Posterior vena cava (tissue), 2 donors: ENCODE measurements at places on chromosomes 4 and X. TPM values are rescaled to one million over a fixed set of nuclear protein-coding genes. Genes with fewer than 3 reads are reported as not detected.

- no peak for DNase-seq
Observed at GRCh38 chr4:151804821-151805220, 44.0 kb upstream of the GATB start.

GRCh38 chrX:19772822-19773628 lies 114.4 kb downstream of the SH3KBP1 start:
- no peak for DNase-seq

DNA sequence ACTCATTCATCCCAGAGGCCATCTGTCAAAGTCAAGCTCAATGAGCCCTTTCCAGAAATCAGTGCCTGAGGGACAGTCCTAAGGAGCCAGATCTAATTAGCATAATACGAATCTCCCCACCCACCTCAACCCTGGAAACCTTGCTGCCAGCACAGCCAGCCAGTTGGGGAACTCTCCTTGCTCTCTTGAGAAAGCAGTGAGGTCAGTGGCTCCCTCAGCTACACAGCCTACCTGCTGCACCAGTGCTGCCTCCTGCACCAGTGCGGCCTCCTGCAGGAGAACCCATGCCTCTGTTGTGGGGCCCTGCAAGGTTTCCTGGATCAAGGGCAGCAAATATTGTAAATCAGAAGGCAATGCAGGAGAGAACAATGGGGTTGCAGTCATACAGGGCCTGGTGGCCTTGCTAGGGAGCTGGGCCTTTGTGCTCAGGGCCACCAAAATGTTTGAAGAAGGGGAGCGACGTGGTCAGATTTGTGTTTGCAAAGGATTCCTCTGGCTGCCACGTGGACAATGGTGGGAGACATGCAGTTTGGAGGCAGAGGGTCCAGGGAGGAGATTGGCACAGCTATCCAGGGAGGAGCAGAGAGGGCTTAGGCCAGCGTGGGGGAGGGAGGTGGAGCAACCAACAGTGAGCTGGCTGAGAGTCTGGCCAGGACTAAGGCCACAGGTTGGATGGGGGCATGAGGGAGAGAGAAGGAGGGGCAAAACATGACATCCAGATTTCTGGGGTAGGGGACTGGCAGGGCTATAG lies 124.3 kb upstream of the MAMLD1 start:
- DNase-seq: no peak

GRCh38 chr4:2598511-2599303 lies 62.3 kb downstream of the FAM193A start:
- no peak for DNase-seq

DNA sequence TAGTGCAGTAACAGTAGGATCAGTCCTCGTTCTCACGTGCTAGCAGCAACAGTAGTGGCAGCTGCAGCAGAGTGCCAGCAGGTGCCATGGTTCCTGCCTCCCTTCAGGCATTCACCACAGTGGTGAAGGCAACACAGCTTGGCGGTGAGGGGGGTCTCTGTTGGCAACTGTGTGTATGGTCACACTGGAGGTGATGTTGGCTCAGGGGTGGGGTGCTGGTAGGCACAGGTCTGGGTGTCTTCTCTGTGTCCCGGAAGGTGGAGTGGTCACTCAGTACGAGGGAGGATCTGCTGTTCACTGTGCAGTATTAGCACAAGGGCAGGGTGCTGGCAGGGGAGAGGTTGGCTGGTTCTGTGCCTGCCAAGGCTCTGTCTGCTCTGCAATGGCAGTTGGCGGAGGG lies 671.8 kb downstream of the CCSER1 start:
- peak; percentile 64 for DNase-seq

- no peak for DNase-seq
Observed at GRCh38 chr4:123168812-123169211, 227.8 kb upstream of the SPRY1 start.

The DUSP9 gene
- not detected for total RNA-seq

The ARHGAP36 gene
- not detected for total RNA-seq

The CORIN gene
- total RNA-seq: 0.32 TPM

DNA sequence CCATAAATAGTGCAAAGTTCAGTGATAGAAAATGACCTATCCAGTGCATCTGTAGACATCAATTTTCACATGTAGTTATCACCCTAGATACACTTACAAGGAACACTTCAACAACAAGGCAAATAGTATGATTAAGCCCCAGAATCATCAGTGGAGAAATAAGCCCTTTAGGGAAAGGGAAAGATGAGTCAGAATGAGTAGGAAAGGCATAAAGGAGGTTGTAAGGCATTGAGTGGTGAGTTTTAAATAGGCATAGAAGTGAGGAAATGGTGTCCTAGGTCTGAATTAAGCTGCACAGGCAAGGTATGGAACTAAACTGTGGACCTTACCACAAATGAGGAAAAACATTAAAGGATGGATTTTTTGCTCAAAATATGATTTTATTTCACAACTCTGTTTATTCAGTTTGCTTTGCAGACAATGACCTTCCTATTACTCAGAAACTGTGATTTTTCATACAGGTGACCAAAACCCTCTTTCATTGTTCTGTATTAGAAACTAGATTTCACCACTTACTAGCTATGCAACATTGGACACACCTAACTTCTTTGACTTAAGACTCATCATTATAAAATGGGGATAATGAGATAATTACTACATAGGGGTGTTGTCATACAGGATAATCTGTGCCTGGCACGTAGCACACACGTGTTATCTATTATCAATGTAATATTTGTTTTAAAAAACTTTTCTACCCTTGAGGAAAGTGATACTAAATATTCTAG lies 57.0 kb upstream of the MAP9 start:
- no peak for DNase-seq

GRCh38 chr4:22625311-22625710 lies 67.4 kb upstream of the GBA3 start:
- no peak for DNase-seq

DNA sequence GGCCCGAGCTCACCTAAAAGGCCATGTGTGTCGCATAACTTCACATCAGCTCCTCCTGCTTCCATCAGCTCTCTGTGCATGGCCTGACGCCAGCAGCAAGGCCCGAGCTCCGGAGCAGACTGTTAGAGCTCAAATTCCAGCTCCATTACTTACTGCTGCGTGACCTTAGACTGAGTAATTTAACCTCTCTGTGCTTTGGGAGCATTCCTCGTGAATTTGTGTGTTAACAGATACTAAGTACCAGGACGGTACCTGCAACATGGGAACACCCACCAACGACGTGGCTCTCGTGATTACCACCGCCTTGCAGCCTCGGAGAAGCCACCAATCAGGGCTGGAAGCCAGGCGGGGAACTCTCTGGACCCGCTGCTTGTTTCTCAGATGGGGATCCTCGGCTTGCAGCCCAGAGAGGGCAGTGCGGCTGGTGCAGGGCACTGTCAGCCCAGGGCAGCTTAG lies 12.9 kb downstream of the LETM1 start:
- DNase-seq: no peak

The TLR10 gene
- not detected for total RNA-seq

DNA sequence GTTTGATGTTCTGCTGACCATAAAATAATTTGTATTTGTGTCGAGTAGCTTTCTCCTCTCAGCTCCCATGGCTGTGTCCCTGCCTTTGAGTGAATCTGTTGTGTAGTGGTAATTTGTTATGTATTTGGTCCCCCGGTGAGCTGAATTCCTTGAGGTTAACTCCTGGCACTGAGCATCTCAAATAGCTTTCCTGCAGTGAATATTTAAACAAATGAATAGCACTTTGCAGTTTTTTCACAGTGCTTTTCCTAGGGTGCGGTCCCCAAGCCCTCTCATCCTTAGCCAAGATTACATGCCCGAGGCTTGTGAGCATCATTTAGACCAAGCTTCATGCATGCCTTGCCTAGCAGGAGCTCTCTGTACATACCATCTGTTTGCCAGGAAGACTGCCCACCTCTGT lies 74.2 kb downstream of the CLDN34 start:
- DNase-seq: no peak

DNA sequence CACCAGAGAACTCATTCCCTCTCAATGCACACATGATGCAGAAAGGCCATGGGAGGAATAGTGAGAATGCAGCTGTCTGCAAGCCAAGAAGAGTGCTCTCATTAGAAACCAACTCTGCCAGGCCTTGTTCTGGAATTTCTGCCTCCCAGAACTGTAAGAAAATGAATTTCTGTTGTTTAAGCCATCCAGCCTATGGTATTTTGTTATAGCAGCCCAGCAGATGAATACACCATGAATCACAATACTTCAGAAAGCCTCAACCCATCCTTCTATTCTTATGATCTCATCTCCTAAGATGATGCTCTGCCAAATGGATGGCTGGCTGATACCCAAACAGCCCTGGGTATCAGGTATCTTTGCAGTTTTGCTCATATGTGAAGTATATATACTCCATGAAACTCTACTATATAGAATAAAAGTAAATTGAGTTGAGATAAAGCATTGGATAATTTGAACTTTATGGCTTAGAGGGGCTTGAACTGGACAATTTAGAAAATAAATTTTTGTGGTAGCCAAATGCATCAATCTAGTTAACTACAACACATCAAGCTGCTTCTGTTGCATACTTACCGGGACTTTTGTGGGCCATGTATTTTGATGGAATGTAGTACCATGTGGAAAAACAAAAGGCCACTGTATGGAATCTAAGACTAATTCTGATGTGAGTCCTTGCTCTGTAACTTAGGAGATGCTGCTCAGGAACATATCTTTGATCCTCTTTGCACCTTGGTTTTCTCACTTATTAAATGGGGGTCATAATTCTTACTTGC lies 245.9 kb downstream of the HS3ST1 start:
- DNase-seq: no peak

GRCh38 chrX:133370696-133371275 lies 44.5 kb downstream of the GPC4 start:
- no peak for DNase-seq

- no peak for DNase-seq
Observed at GRCh38 chrX:30212172-30212571, 3.2 kb upstream of the MAGEB2 start.

- no peak for DNase-seq
Observed at GRCh38 chrX:153441296-153441695, 4.6 kb downstream of the TREX2 start.

DNA sequence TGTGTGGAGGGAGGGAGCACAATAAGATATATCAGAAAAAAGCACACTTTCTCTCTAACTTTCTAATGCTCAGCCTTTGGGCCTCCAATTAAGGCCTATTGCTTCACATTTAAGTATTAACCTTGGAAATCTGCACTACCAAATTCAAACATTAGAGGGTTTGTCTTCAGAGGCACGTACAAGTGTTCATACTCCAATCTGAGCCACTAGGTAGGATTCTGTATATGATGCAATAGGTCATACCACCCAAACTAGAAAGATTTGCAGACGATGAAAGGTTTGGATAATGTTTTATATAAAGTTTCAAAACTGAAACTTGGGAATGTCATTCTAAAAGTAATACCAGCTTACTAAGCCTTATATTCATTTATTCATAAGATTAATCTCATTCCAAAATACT lies 106.4 kb downstream of the MID1 start:
- no peak for DNase-seq

The CLNK gene
- 0.19 TPM for total RNA-seq

The STAP1 gene
- total RNA-seq: not detected

- DNase-seq: no peak
Observed at GRCh38 chr4:106414366-106414765, 45.8 kb upstream of the GIMD1 start.

- DNase-seq: no peak
Observed at GRCh38 chrX:155027509-155028066, 944 bp downstream of the FUNDC2 start.

DNA sequence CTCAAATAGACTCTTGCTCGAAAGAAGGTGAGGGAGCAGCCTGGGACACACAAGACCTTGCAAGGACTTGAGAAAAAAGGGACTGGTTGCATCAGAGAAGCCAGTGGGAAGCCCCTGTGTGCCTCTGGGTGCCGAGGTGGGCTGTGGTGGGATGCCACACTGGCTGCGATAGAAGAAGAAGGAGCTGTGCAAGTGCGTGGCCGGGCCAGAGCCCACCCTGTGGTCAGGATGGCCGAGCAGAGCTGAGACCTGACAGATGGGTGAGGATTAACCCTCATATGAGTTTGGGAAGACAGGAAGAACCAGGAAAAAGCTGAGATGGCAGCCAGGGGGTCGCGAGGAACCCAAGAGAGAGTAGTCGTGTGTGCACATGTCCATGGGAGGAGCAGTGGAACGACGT lies 44.6 kb upstream of the HGFAC start:
- no peak for DNase-seq

- no peak for DNase-seq
Observed at GRCh38 chr4:166625018-166625637, 609.2 kb downstream of the SPOCK3 start.

- peak; percentile 83 for DNase-seq
Observed at GRCh38 chr4:184267673-184268583, 50.3 kb upstream of the ENPP6 start.

The PNMA6F gene
- not detected for total RNA-seq

DNA sequence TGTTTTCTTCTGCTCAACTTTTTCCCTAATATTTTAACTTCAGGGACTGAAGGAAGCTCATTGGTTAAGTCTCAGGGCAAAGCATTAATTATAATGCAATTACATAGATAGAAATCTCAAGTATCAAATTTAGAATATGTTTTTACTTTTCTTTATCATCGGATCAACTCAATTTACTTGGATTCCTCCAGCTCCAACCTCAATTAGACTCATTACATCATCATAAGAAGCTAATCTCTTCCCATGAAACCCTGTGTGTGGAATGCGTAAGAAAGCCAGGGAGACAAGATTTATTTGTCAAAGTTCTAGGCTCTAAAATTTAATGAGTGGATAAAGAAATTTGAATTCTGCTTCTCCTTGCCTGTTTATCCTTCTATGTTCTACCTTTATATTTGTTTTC lies 918.4 kb downstream of the ADGRL3 start:
- no peak for DNase-seq

DNA sequence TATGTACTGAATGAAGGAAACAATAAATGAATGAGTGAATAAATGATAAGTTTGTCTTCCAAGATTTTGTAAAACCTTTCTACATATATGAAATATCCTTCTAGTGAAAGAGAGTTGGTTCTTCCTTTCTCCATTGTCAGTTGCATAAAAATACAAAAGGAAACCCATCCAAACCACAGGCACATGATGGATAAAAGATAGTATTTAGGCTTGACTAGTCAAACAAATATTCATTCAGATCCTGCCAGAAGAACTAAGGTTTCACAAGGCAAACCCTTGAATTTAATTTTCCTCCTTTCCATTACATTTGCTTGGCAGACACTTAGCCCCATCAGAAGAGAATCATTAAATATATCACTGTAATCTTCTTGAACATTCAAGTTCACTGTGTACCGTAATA lies 208.4 kb downstream of the COL25A1 start:
- no peak for DNase-seq

The USP27X gene
- 4.1 TPM for total RNA-seq

GRCh38 chr4:123783921-123784320 lies 387.3 kb downstream of the SPRY1 start:
- no peak for DNase-seq

The FAM47E gene
- total RNA-seq: 1.4 TPM

DNA sequence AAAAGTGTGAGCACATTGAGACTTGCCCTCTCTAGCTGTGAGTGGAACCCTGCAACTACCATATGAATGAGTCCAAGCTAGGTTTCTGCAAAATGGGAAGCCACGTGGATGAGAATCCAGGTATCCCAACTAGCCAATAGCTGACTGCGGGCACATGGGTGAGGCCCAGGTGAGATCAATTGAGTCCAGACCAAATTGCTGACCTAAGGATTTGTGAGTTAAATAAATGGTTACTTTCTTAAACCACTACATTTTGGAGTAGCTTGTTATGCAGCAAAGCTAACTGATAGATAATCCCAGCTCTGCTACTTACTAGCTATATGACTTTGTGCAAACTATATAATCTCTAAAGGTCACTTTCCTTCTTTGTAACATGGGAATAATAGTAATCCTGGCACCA lies 150.3 kb upstream of the LCORL start:
- no peak for DNase-seq
